ENCODE measurements at places on chromosomes 5 and 9.

- no peaks in the 10 kb centered on the region for H3K27me3 ChIP-seq
- H3K4me1 ChIP-seq, result no peaks in the 10 kb centered on the region
- ATAC-seq, result no peak
- H3K27ac ChIP-seq, result no peak overlapping the region
- H3K36me3 ChIP-seq, result no peaks in the 10 kb centered on the region
- no peak overlapping the region for H3K4me3 ChIP-seq
These were observed 92.2 kb downstream of the ZNF462 start for GRCh38 chr9:106954974-106955850.

- peaks cover 3% of the 10 kb centered on the region for H3K4me1 ChIP-seq
- peaks cover 100% of the 10 kb centered on the region for H3K36me3 ChIP-seq
- H3K27me3 ChIP-seq, result no peaks in the 10 kb centered on the region
- no peak overlapping the region for H3K27ac ChIP-seq
- ATAC-seq, result no peak
These were observed 15.2 kb downstream of the NUP214 start for GRCh38 chr9:131140550-131140949.

DNA sequence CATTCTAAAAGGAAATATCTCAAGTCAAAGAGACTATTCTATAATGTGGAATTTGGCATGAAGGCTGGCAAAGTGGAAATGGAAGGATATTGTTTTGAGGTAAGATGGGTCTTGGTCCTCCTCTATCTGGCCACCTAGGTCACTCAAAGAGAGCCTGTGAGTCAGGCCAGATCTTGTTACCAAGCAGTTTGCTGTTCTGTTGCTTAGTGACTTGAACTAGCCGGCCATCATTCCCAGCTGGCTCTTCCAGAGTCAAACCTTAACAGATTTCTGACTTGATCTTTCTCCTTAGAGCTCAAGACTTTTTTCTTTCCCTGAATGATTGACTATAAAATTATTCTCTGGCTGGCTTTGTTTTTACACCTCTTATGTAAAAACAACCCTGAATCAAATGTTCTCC lies 136.1 kb downstream of the PDE4D start:
- no peaks in the 10 kb centered on the region for H3K27me3 ChIP-seq

GRCh38 chr9:77649109-77649812 lies 1.1 kb upstream of the GNA14 start:
- H3K27ac ChIP-seq, result no peak overlapping the region
- H3K27me3 ChIP-seq, result peaks cover 32% of the 10 kb centered on the region
- peaks cover 4% of the 10 kb centered on the region for H3K4me1 ChIP-seq
- H3K4me3 ChIP-seq, result peak overlapping the region; percentile 42
- H3K36me3 ChIP-seq, result no peaks in the 10 kb centered on the region
- ATAC-seq, result no peak

DNA sequence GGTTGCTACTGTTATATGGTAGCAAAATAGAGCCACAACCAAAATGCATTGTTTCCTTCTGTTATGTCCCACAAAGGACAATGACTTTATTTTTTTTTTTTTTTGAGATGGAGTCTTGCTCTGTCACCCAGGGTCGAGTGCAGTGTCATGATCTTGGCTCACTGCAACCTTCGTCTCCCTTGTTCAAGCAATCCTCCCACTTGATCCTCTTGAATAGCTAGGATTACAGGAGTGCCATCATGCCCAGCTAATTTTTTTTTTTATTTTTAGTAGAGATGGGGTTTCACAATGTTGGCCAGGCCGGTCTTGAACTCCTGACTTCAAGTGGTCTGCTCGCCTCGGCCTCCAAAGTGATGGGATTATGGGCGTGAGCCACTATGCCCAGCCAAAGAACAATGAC lies 527.7 kb upstream of the SGCD start:
- ATAC-seq, result no peak
- no peaks in the 10 kb centered on the region for H3K27me3 ChIP-seq
- H3K36me3 ChIP-seq, result no peaks in the 10 kb centered on the region
- no peaks in the 10 kb centered on the region for H3K4me1 ChIP-seq

DNA sequence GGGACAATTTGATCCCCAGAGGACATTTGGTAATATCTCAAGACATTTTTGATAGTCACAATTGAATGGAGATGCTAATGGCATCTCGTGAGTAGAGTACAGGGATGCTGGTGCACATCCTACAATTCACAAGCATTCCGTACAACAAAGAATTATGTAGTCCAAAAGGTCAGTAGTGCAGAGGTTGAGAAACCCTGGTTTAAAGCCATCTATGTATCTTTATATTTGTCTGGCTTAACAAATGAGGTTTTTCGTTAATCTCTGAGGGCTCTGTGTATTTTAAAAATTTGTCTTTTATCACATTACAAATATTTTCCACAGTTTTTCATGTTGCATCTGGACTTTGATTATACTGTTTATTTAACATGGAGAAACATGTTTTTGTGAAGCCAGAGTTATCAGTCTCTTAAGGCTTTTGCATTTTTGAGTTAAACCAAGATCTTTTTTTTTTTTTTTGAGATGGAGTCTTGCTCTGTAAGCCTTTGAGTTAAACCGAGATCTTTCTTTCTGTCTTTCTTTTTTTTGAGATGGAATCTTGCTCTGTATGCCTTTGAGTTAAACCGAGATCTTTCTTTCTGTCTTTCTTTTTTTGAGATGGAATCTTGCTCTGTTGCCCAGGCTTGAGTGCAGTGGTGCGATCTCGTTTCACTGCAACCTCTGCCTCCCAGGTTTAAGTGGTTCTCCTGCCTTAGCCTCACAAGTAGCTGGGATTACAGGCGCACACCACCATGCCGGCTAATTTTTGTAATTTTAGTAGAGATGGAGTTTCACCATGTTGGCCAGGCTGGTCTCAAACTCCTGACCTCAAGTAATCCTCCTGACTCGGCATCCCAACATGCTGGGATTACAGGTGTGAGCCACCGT lies 2.8 kb downstream of the HSDL2 start:
- no peak for ATAC-seq
- H3K27me3 ChIP-seq, result no peaks in the 10 kb centered on the region
- no peak overlapping the region for H3K27ac ChIP-seq
- H3K36me3 ChIP-seq, result peaks cover 12% of the 10 kb centered on the region
- peaks cover 7% of the 10 kb centered on the region for H3K4me1 ChIP-seq

DNA sequence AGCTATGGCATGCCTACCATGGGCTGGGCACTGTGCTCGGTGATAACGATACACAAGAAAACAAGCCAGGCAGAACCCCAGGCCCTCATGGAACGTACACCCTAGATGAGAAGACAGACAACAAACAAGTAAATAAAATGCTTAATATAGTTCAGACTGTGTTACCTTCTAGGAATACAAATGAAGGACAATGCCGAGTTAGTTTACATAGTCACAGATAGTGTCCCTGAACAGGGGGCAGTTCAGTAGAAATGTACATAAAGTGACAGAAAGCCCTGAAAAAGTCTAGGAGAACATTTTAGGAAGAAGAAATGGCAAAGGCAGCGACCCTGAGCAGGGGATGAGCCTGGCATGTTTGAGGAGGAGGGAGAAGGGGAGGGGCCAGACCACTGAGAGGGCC lies 21.7 kb downstream of the SLC22A5 start:
- ATAC-seq, result no peak
- peak overlapping the region; percentile 62 for H3K27ac ChIP-seq
- H3K27me3 ChIP-seq, result no peaks in the 10 kb centered on the region
- no peak overlapping the region for H3K4me3 ChIP-seq
- H3K36me3 ChIP-seq, result peaks cover 10% of the 10 kb centered on the region

GRCh38 chr5:150001660-150002486 lies 1.3 kb downstream of the HMGXB3 start:
- peak; percentile 69 for ATAC-seq
- H3K4me3 ChIP-seq, result peak overlapping the region; percentile 95
- no peaks in the 10 kb centered on the region for H3K27me3 ChIP-seq
- peaks cover 22% of the 10 kb centered on the region for H3K4me1 ChIP-seq
- H3K36me3 ChIP-seq, result peaks cover 57% of the 10 kb centered on the region

- no peak overlapping the region for H3K27ac ChIP-seq
- no peak overlapping the region for H3K4me3 ChIP-seq
- ATAC-seq, result no peak
- H3K4me1 ChIP-seq, result no peaks in the 10 kb centered on the region
These were observed 49.6 kb upstream of the ANKRD31 start for GRCh38 chr5:75286211-75286773.

DNA sequence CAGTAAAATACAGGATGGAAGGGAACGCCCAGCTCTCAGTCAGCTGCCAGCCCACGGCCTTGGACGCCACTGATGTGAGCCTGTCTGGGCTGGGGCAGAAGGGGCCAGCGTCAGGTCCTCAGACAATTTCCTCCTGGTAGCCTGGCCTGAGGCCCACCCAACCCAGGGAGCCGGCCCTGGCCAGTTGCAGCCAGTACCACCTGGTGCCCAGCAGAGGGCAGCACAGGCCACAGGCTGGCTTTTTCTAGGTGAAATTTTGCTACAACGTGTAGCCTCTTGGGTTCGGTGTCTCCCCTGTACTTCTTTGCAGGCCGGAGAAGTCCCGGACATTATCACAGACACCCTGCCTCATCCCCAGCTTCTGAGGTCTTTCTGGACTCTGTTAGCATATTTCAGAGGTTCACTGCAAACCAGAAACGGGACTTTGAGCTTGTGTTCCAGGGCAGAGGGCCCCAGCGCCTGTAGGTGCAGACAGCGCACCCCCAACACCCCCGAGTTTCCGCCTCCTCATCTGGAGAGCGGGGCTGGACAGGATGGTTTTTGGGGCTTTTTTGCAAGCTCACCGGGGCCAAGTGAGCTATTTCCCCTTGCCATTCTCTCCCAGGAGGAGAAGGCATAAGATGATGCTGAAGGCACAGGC lies 45.9 kb upstream of the KCNMB1 start:
- peak; percentile 62 for ATAC-seq
- H3K36me3 ChIP-seq, result no peaks in the 10 kb centered on the region
- no peaks in the 10 kb centered on the region for H3K4me1 ChIP-seq
- peaks cover 14% of the 10 kb centered on the region for H3K27me3 ChIP-seq
- H3K27ac ChIP-seq, result no peak overlapping the region

DNA sequence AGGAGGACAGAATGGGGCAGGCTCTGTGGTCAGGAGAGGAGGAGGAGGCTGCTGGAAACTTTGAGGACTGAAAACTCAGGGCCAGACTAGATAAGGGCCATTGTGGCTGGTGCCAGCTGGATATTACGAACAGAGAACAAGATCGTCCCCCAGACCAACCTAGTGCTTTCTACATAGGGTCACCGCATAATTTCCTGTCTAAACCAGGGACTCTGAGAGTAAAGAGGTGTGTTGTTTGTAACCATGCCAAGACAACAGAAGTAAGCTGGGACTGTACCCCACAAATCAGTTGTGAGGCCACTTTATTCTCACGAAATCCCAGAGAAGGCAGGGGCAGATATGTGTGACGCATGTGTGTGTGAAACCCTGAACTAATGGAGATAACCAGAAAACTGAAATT lies 20.3 kb upstream of the GFPT2 start:
- ATAC-seq, result no peak
- H3K4me3 ChIP-seq, result no peak overlapping the region
- no peaks in the 10 kb centered on the region for H3K27me3 ChIP-seq
- no peak overlapping the region for H3K27ac ChIP-seq

DNA sequence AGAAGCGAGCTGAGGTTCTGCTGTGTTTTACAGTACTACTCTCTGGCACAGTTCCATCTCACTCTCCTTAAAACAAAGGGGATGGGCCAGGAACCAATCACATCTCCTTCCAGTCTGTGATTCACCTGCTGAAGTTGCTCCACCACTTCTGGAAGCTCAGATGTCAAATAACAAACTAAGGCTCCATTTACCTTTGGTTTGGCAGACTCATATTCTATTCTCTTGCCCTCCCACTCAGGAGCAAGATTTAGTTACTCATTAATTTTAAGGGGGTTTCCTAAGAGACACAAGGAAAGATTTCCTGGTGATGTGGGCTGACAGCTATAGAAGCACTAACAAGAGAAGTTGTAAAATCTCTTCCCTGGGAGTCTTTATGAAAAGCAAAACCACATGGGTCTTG lies 37.8 kb upstream of the KIF2A start:
- peaks cover 29% of the 10 kb centered on the region for H3K4me1 ChIP-seq
- no peaks in the 10 kb centered on the region for H3K36me3 ChIP-seq
- no peaks in the 10 kb centered on the region for H3K27me3 ChIP-seq
- peak overlapping the region; percentile 54 for H3K4me3 ChIP-seq
- H3K27ac ChIP-seq, result peak overlapping the region; percentile 55
- peak; percentile 96 for ATAC-seq

DNA sequence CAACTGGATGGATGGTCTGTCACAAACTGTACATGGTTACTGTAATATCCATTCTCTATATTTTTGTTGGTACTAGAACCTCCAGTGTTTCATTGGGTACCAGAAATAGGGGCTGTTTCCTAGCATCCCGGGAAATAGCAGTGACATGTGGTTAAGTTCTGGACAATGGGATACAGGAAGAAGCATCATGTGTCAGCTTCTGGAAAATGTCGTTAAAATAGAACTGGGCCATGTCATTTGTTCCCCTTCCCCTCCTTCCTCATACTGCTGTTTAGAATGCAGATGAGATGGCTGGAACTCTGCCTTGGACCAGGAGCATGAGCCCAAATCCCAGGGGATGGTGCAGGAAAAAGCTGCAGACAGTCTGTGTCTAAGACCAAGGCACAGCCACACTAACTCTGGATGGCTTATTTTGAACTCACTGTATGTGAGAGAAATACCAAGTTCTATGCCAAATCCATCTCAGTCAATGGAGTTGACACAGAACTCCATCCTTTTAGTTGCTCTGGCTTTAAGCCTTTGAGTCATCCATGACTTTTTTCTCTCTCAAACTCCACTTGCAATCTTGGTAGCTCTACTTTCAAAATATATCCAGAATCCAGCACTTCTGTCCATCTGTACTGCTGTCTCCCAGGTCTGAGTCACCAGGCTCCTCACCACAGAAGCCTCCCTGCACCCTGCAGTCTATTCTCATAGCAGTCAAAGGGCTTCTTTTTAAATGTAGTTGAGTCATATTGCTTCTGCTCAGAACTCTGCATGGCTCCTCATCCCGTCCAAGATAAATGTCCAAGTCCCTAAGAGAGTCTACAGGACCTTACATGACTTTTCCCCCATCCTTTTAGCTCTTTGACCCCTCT lies 184.2 kb downstream of the NSG2 start:
- H3K36me3 ChIP-seq, result no peaks in the 10 kb centered on the region
- no peak for ATAC-seq
- no peak overlapping the region for H3K27ac ChIP-seq
- H3K4me1 ChIP-seq, result no peaks in the 10 kb centered on the region
- H3K4me3 ChIP-seq, result no peak overlapping the region
- peaks cover 5% of the 10 kb centered on the region for H3K27me3 ChIP-seq

DNA sequence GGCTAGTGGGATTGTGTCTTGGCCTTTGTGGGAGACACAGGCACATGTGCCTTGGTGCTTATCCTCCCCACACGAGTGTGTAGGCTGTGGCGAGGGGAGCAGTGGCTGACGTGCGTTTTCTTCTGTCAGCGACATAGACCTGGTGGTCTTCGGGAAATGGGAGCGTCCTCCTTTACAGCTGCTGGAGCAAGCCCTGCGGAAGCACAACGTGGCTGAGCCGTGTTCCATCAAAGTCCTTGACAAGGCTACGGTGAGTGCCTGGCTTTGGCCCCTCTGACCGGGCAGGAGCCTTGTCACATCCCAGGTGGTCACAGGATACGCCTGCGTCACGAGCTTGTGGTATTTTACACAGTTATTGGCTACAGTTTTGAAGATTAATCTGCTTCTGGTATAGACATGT lies 26.4 kb downstream of the TENT4A start:
- H3K4me3 ChIP-seq, result no peak overlapping the region
- peaks cover 90% of the 10 kb centered on the region for H3K36me3 ChIP-seq
- ATAC-seq, result no peak
- peaks cover 27% of the 10 kb centered on the region for H3K4me1 ChIP-seq
